ENCODE measurements at places on chromosomes 2 and 18.

DNA sequence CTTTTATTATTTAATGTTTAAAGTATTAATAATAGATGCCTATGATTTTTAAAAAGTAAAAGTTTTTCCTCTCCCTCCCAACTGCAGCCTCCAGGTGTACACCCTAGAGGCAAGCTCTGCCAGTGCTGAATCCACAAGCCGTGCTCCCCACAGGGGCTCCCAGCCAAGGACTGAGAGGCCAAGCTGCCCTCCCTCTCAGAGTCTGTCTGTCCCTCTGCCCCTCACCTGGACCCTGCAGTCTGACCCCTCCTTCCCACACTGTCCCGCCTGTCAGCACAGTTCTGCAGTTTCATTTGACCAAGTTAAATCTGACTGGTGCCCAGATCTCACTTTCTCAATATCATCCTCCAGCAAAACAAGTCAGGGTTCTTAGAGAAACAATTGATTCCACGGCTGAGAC is 14.8 kb upstream of the PROC start:
- no peak for DNase-seq

GRCh38 chr2:106122157-106122556 is 71.9 kb downstream of the UXS1 start:
- no peak for DNase-seq

GRCh38 chr2:153567367-153567766 is 88.8 kb upstream of the RPRM start:
- no peak for DNase-seq

- DNase-seq, result no peak
Observed at GRCh38 chr18:13647761-13648160, 78.6 kb downstream of the FAM210A start.

DNA sequence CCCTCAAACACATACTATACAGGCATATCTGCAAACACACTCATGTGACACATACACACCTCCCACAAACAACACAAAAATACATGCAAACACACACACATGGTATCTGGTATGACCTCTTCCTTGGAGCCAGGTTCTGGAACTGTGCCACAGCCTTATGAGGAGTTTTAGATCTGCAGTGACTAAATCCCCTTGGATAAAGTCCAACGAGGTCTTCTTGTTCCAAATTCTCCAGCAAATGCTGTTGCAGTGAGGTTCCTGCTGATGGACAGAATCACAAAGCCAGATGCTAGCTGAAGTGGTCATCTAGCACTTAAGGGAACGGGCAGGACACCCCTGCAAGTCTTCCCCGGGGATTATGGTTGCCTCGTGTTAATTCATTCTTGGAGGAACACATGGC is 54.5 kb upstream of the DAPL1 start:
- DNase-seq, result no peak

Data from H4 (cell line).